ENCODE measurements at places on chromosomes 11 and 22.

- no peak for DNase-seq
These were observed 35.1 kb downstream of the TRIOBP start for GRCh38 chr22:37731804-37732471.

DNA sequence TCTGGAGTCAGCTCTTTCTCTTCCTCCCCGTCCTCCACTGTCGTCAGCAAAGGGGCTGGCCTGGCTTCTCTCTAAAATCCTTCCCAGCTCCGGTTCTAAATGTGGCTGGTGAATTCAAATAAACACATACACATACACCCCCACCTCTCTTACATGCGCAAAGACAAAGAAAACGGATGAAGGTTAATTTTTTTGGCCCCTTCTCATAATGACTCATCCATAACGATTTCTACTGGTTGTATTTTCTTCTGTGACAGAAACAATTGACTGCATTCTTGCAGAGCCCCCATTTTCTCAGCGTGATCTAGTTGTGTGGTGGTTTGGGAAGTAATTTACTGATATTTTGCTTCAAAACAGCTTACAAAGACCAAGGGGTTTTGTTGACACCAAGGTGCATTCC is 130.0 kb upstream of the NTM start:
- no peak for DNase-seq

GRCh38 chr11:128564642-128565245 is 22.6 kb downstream of the ETS1 start:
- DNase-seq = no peak

GRCh38 chr22:38257181-38257580 is 15.6 kb downstream of the TMEM184B start:
- DNase-seq = no peak

DNA sequence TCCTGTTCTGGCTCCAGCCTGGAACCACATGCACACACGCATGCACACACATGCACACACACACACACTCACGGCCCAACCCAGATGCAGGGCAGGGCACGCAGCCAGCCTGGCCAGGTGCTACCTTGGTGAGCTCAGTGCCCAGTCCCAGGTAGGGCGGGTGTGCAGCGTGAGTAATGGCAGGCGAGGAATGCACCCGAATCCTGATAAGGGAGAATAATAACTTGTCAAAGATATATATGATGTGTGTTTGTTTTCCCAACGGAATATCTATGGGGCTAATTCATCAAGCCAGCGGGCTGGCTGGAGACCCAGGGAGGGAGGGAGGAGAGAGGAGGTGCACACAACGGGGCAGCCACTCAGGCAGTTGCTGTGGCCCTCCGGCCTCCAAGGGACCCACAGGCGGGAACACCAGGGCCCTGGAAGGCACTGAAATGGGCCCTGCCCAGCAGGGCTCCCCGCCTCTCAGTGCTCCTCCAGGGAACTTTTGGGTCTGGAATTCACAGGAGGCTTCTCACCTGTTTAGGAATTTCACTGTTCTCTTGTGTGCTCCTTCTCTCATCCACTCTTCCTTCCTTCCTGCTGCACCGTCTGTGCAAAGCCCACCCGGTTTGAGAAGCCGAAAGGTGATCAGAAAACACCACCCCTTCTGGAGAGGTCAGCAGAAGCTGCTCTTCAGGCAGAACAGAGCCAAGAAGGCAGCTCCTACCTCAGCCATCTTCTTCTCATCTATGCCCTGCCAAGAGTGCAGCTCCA is 79.0 kb downstream of the BUD13 start:
- DNase-seq = no peak

DNA sequence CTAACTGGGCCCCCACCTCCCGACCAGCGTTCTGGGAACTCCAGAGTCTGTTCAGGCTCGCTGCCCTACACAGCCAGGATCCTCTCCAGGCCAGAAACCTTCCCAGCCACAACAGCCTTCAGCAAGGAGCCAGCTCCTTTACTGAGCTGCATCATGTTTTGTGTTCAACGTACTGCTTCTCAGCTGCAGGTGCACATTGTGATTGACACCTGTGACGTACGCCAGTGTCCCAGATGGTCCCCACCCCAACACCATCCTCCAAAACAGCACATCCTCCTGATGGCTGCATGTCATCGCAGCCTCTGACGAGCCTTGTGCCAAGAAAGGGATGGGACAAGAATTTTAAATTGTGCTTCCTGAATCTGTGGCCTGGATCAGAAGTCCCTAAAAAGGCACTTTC is 117.5 kb downstream of the SPATA19 start:
- no peak for DNase-seq

DNA sequence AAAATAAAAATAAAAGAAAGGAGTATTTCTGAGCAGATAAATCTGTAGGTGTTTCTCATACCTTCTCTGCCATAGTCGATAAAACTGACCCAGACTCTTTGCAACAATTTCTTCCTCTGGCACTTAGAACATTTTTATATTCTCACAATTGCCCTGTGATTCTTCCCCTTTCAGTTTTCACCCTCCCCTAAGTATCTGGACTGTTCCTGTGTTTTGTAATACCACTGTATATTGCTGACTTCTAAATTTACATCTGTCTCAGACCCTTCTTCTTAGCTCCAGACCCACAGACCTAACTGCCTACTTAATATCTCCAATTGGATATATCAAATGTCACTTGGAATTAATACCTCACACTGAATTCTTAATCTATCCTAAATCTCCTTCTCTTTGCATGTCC is 133.4 kb upstream of the DDI1 start:
- DNase-seq = no peak

DNA sequence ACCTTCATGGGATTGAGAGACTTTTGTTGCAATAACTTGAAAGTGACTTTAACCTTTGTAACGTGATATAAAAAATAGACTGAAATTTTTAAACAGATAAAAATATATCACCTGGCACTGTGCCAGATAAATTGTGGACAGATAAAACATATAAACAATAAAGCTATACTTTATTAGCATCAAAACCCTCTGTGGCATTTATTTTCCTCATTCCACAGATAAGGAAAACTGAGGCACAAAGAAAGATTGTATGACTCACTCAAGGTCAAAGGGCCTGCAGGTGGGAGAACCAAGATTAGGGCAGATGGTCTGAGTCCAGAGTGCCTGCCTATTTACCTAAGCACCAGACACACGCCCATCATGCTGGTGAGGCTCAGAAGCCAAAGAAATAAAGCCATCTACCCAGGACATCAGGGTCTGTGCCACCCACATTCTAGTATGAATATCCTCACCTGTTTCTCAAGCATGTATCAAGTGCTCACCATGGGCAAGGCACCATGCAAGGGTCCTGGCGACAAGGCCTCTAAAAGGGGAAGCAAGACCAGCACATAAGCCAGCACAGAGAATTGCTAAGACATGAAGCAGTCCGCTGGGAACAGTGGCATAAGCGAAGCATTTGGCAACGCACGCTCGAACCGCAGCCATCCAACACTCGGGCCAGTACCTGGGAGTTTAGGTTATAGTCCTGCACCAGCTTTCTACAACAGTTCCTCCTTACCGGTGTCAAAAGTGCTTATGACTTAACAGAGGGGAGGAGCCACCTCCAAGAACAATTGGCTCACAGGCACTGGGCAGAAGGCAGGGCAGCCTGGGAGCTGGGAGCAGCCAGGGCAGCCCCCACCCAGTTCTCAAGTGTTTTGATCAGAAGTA is 17.6 kb downstream of the MYH9 start:
- no peak for DNase-seq

GRCh38 chr22:35686298-35686697 is 31.4 kb upstream of the APOL5 start:
- DNase-seq = no peak

DNA sequence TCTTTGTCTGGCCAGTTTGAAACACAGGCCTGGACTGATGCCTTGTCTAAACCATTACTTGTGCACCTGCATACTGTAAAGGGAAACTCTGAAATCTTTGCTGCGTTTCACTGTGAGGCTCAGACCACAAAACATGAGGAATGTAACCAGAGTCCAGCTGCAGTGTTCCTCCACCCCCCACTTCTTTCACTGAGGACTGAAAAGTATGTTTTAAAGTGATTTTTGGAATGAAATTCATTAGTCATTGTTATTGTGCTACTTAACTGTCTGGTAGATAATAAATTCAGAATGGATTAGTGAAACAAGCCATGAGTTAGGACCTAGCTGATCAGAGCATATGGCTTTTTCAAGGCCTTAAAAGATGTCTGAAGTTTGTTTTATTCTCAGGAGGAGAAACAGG is 181.2 kb downstream of the WNT11 start:
- DNase-seq = no peak

- DNase-seq = no peak
These were observed 3.3 kb downstream of the EPS8L2 start for GRCh38 chr11:709109-709997.

DNA sequence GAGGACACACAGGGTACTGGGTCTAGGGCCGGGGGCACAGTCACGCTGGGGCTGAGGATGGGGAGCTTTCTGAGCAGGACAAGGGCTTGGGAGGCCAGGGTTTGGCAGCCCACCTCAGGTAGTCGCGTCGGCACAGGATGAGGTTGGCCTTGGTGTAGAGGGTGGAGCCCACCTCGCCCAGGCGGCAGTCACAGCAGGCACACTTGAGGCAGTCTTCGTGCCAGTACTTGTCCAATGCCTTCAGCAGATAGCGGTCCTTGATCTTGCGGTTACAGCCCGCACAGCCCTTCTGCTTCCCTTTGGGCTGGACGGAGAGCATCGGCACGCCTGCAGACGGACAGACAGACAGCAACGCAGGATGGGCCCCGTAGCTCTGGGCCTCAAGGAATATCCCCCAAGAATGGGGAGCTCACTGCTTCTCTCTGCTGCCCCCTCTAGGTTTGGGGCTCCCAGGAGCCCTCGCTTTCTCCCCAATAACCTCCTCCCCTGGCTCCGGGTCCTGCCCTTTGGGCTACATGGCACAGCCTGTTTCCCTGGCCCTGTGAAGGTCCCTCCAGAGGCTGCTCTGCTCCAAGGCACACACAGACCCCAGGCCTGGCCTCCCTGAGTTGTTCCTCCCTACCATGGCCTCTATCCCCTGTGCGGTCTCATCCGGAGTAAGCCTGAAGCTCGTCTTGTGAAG is 33.4 kb downstream of the LMO1 start:
- no peak for DNase-seq

GRCh38 chr11:56819916-56820315 is 71.4 kb upstream of the OR9G4 start:
- no peak for DNase-seq

- DNase-seq = no peak
These were observed 35.4 kb upstream of the CARS1 start for GRCh38 chr11:3092603-3093141.

DNA sequence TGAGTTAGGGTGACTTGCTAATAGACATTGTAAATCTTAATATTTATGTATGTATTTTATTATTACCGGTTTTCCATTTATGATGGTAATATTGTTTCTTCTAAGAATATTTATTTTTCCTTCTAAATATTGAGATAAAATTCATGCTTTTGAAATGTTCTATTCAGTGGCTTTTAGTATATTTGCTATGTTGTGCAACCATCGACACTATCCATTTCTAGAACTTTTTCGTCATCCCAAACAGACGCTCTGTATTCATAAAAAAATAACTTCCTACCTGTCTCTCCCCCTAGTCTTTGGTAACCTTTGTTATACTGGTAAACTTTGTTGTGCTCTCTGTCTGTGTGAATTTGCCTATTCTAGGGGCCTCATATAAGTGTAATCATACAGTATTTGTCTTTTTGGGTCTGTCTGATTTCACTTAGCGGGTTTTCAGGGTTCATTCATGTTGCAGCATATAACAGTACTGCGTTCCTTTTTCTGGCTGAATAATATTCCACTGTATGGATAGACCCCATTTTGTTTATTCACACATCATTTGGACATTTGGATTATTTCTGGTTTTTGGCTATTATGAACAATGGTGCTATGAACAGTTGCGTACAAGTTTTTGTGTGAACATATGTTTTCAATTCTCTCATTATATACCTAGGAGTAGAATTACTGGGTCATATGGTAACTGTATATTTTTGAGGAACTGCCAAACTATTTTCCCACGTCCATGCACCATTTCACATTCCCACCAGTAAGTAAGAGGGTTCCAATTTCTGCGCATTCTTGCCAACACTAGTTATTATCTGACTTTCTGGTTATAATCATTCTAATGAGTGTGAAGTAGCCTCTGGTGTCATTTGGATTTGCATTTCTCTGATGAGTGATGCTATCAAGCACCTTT is 15.9 kb downstream of the NEAT1 start:
- DNase-seq = no peak

GRCh38 chr22:49021131-49021925 is 806.3 kb downstream of the BRD1 start:
- no peak for DNase-seq

DNA sequence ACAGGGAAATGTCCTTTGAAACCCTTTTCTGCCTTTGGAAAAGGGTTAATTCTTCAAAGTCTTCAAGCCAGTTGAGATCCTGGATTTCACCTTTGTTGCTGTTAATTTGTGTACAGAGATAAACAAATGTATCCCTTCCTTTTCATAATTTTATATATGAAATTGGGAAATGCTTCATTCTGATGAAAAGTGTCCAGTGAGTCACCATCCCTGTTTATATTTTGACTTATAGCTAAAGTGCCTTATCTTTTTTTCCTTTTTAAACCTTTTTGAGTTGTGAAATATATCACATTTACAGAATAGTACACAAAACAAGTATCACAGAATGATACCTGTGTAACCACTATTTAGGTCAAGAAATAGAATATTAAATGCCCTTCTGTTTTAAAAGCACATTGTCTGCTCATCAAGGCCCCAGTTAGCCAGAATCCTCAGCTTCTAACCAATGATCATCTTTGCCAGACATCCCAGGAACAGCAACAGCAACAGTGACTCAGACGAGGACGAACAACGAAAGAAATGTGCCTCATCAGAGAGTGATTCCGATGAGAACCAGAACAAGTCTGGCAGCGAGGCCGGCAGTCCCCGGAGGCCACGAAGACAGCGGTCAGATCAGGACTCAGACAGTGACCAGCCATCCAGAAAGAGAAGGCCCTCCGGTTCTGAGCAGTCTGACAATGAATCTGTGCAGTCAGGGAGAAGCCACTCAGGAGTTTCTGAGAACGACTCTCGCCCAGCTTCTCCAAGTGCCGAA is 27.3 kb downstream of the CTR9 start:
- no peak for DNase-seq

DNA sequence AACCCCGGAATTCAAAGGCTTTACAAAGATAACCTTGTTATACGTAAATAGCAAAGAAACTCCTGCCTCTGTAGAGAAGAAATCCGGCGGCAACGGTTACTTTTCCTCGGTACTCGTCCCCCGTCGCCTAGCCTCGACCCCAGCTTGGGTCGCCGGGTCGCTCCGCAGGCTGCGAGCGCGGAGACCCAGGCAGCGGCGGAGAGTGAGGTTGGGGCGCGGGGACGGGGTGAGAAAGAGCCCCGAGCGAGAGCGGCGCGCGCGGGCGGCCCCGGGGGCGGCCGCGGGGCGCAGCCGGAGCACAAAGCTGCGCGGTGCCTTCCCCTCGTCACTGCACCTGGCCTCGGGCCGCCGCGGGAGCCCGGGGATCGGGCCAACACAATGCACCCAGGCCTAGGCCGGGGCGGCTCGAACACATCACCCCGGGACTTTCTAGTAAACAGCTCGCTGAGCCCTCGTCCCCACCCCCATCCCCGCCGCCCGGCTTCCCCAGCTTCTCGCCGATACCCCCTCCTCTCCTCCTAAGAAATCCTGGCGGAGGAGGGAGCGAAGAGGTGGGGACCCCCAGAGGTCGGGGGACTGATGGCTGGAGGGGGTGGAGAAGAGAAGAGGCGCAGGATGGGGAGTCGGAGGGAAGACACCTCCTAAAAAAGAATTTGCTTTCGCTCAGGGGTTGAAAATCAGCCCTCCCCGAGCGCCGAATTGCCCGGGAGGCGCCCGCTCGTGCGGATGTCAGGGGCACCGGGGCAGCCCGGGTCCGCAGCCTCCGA is 845 bp downstream of the MPPED2 start:
- peak; percentile 45 for DNase-seq

GRCh38 chr11:119481021-119481666 is 58.2 kb upstream of the THY1 start:
- peak; percentile 28 for DNase-seq

GRCh38 chr11:93791493-93791892 is 7.4 kb downstream of the MED17 start:
- DNase-seq = no peak

All from putamen (tissue), 1 donor.